Activated T-cell treated with anti-CD3 and anti-CD28 coated beads, Interleukin-2, amount 50 U/mL, for 48 hours (primary cell): ENCODE measurements at places on chromosomes 2 and 18.

- DNase-seq, result no peak
These were observed 629.9 kb upstream of the ACVR2A start for GRCh38 chr2:147214914-147215313.

DNA sequence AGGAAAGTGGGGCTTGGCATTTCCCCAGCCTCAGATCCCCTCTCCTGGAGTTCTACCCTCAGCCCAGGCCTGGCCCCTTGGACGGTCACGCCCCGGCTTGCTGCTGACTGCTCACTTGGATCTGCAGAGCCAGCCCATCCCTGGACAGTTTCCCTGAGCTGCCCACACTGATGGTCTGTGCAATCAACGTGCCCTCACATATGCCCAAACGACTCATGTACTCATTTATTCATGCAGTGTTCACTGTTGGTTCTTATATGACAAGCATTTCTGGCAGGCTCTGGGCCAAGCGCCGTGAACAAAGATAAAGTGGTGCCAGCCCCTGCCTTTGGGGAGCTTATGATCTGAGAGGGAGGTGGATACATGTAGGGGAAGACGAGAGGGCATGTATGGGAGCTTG lies 20.3 kb upstream of the GLI2 start:
- DNase-seq, result no peak

- DNase-seq, result no peak
These were observed 3.7 kb downstream of the IL1RL2 start for GRCh38 chr2:102190430-102191107.

GRCh38 chr18:61784834-61785233 lies 108.0 kb downstream of the RNF152 start:
- DNase-seq, result no peak

DNA sequence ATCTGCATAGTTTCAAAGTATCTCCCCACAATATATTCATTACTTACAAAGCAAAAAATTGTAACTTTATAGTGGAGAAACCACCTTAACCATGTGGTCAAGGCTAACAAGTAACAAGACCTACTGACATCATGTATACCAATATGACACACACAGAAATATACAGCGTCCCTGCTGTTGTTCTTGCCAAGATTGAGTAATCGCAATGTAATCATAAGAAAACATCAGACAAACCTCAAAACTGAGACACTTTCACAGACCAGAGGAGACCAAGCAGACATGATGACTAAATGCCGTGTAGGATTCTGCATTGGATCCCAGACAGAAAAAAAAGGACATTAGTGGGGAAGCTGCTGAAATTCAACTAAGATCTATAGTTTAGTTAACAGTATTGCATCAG lies 123.0 kb downstream of the ACAA2 start:
- no peak for DNase-seq

GRCh38 chr2:10036095-10036884 lies 7.1 kb upstream of the KLF11 start:
- peak; percentile 49 for DNase-seq

- no peak for DNase-seq
These were observed 141.4 kb upstream of the SERTAD2 start for GRCh38 chr2:64795024-64795592.
